ENCODE measurements at places on chromosomes 6 and 20.

- no peak for DNase-seq
Observed at GRCh38 chr6:132751828-132752227, 5.9 kb downstream of the VNN2 start.

DNA sequence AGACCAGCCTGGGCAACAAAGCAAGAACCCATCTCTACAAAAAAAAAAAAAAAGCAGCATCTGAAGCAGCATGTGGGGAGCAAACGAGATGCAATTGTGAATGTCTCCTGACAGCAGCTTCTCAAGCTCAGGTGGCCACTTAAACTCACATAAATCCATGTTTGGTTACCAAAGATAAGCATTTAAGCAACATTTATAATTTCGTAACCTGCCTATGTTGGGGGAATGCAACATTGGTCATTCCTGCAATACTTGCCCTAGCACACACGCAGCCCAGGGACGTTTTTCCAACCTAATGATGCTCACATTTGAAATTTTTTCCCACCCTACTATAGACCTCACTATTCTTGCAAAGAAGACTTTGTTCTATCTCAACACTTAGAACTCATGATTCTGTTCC is 113.3 kb downstream of the ZFP64 start:
- no peak for DNase-seq

DNA sequence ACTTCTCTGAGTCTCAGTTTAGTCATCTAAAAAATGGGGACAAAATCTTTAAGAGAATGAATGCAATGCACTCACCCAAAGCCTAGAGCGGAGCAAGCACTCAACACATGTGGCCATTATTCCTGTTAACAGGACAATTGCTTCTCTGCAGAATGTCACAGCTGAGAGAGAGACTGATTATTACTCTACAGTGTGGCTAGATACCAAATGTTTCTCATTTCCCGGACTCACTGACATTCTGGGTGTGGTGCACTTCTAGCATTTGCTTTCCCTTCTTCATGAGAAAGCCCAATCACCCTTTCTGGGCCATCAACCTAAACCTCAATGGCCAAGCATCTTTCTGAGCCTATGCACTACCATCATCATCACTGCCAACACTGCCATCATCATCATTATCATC is 273.9 kb downstream of the ZNF217 start:
- DNase-seq, result no peak

DNA sequence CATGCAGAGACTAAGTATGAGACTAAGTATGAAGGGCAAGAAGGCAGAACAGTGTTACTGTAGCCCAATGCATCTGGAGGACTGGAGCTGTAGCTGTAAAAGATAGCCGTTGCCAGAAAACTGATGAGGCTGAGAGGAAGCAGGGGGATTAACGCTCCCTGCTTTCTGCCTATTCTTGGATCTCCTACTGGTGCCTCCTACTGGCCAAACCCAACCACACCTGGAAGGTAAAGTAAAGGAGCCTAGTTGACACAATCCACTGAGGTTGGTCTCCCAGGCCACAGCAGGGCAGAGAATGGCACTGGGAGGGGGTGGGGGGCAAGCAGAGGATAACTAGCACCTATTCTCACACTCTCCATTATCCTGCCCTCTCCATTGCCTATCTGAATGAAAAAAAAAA is 105.0 kb upstream of the MRPS10 start:
- no peak for DNase-seq

DNA sequence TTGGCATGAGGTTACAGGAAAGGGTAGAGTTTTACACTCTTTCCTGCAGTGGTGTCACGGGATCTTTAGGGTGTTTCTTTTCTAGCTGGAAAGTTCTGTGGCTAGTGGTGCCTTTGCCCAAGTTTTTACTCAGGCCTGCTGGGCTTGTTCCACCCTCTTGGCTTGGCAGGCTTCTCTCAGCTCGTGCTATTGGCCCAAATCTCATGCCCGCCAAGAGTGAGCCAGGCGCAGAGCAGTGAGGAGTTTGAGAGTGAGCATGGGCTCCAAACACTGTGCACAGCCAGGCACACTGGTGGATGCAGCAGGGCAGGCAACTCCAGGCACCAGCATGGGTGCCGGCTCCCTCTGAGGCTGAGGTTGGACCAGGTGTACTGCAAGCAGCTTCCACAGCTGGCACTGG is 206.5 kb downstream of the SAMD5 start:
- no peak for DNase-seq

DNA sequence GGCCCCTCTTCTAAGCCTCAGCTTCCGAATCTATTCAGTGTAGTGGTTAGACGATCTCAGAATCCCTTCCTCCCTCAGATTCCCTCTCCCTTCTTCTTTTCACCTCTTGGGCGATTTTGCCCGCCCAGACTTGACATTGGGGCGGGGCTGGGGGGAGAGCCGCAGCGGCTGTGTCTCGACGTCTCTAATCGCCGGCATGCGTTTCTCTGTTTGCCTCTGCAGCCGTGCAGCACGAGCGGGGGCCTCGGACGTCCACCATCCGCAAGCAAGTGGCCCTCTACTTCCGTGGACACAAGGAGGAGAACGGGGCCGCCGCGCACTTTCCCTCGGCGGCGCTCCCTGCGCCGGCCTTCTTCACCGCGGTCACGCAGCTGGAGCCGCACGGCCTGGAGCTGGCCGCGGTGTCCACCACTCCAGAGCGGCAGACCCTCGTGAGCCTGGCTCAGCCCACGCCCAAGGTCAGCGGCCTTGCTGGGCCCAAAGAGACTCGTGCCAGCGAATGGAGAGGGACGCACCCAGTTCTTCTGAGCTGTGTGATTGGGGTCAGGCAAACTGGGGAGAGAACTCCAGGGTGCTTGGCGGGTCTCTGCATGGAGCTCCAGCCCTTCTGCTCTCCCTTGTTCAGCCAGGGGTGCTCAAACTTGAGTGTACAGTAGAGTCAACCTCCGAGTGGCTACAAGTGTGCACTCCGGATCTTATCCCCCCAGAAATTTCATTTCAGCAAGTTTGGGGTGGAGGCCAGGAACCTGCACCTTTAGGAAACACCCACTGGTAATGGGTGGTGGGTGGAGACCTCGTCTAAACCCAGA is 10.7 kb downstream of the NR2E1 start:
- no peak for DNase-seq

DNA sequence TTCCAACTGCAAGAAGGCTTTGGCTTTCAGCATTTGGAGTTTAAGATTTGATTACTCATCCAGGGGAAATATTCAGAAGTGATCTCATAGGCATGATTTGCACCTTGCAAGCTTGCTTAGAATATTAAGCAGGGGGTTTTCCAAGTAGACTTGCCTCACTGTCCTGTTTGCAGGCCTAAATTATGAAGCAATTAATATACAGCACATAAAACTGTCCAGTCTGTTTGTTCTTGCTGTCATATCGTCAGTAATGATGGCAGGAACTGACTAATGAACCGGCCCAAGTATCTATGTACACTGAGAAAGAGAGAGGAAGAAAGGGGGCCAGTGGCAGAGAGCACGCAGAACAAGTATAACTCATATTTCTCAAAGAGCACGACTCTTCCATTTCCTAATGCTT is 212.5 kb upstream of the SUPT3H start:
- DNase-seq, result no peak

GRCh38 chr6:112701201-112701600 is 354.1 kb downstream of the RFPL4B start:
- no peak for DNase-seq

GRCh38 chr20:44869471-44869870 is 16.0 kb upstream of the YWHAB start:
- DNase-seq, result no peak

DNA sequence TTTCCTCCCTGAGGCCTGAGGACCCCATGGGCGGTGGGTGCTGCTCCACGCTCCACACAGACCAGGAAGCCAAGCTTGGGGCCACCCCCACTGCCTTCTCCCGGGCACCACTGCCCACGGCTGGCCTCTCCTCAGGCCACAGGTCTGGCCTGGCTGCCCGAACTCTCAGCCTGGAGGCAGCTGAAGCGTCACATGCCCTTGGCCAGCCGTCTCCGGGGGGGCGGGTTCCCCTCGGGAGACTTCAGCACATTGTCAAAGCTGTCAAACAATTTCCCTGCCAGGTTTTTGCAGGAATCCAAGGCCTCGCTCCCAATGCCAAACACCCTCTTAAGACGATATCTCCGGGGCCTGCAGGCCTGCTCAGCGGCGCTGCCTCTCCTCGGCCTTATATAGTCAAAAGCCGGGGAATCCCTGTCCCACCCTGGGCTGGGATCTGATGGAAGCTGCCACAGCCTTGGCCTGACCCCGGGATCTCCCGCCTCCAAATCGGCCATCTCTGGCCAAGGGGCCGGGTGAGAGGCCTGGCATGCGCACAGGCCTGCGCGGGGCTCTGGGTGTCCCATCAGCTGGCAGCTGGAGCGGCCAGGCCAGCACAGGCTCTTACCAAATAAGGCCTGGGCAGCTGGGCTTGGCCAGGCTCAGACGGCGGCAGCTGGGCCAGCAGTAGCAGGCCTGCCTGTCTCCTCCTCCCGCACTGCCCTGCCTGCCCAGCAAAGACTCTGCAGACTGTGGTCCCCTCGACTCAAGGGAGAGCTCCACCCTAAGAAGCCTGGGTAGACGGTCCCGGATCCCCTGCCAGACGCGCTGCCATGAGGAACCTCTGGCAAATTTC is 49.7 kb downstream of the RBM38 start:
- DNase-seq, result peak; percentile 87

DNA sequence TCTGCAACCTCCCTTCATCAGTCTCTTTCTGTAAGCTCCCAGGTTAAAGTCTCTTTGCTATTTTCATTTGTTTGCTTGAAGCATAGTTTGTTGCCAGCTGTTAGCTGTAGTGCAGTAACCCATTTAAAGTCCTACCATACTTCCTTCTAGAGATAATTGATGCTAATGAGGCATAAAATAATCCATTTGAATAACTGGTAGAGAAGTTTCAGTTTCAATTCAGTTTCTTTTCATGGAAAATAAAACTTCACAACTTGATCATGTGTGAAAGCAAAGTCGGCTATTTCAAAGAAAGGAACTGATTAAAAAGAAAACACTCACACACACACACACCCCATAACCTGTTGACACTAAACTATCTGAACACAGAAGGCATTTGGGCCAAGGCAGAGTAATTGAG is 68.5 kb upstream of the TENT5A start:
- DNase-seq, result no peak

- DNase-seq, result no peak
Observed at GRCh38 chr6:96213784-96214183, 198.0 kb downstream of the FUT9 start.

- no peak for DNase-seq
Observed at GRCh38 chr6:134247231-134247833, 70.6 kb downstream of the SGK1 start.

DNA sequence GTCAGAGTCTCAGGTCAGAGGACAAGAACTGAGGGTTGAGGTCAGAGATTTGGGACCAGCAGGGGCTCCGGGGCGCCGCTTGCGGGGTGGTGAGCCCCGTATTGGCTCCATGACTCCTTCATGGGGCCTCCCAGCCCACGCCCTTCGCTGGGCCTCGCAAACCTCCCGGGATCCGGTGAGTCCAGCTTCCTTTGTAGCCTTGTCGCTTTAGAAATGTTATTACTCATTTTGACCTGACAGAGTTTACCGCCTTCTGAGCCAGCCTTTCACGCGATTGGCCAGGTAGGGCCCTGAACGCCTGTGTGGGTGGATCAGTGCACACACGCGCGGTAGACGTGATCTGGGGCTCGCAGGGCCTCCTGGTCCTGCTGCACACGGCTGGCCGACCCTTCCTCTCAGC is 181.1 kb downstream of the ERMARD start:
- no peak for DNase-seq

GRCh38 chr6:8441452-8441851 is 6.1 kb upstream of the SLC35B3 start:
- no peak for DNase-seq

Measured in head of caudate nucleus (tissue), 42 donors.